Peyer's patch (tissue), 4 donors: ENCODE measurements at places on chromosomes 2 and 18. TPM values are rescaled to one million over a fixed set of nuclear protein-coding genes. Genes with fewer than 3 reads are reported as not detected.

The CYTIP gene
- 20.2 TPM for total RNA-seq

DNA sequence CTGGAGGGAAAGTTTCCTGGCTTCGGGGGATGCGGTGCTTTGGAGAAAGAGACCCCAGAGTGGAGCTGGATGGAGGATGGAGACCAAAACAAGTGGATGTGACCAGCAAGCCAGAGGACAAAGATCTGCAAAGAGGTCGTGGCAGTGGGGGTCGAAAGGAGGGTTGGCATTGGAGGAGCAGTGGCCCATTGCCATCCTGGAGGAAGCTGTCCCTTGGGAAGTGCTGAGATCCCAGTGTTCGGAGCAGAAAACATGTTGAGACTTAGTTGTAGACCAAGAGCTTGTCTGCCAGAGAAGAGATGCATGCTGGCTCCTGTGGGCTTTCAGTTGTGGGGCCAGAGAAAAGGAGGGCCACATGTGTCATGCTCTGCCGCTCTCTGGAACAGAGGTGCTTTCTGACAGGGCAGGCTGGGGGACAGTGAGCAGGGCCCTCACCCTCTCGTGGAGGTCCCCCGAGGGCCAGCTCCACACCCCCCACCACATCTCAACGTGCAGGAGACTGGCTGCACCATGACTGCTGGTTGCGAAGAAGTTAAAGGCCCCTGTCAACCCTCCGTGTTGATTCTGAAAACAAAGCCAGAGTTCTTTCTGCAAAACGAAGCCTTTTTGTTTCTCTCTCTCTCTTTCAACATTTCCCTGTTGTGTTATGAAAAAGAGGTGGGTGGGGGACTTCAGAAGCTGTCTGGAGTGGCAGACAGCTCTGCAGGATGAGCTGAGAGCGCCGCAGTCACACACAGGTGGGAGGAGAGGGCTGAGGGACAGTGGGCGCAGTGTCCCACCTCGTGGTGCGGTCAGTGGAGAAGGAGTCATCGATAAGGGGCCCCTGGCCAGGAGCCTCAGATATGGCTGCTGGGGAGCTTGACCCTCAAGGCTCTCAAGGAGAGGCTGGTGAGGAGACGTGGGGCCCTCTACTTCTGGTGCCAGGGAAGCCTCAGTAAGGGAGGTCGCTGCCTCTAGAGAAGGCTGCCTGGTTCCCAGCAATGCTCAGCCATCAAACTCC is 77.6 kb upstream of the BCL2L11 start:
- no peak for DNase-seq

DNA sequence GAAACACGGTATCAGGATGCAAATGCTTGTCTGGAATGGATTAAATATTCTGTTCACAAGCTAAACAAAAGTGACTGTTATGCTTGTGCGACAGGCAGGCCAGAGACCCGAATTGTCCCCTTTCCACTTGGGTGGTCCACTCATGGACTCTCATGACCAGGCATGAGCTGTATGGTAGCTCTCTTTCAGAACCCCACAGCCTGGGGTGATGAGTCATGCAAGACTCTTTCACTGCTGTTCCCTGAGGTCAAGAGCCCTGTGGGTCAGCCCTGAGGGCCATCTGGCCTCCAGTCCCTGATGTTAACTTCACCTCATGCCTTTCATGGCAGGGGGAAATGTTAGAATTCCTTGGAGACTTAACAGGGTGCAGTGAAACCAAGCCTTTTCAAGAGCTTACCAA is 13.7 kb upstream of the SAP130 start:
- DNase-seq: no peak

The CCDC121 gene
- total RNA-seq: 1.8 TPM

The KCNIP3 gene
- 8.7 TPM for total RNA-seq

The CNDP1 gene
- total RNA-seq: 0.53 TPM

DNA sequence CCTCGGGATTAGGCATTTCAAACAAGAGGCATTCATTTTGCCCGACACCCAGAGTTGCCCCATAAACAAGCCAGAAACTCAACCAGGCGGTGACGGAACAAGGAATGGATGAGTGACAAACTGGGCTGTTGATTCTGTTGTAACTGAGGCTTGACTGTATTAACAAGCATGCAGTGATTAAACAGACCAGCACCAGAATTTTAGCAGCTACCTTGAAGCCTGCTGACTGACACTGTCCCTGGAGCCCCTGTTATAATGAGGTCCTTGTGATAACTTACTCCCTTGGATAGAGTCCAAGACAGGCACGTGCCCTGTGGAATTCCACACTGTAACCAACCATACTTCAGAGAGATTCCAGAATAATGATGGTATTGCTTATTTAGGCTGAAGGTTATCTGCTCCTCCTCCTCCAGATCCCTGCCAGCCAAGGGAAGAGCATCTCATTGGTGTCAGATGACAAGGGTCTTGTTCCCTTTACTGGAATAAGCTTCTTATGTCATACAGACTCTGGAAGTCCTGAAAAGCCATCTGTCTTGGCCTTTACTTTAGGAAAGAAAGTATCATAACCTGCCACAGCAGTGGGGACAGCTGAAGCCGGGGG is 97.1 kb upstream of the RMDN2 start:
- DNase-seq: no peak

The CYB5A gene
- 397 TPM for total RNA-seq
